Activated T-cell treated with anti-CD3 and anti-CD28 coated beads, Interleukin-2, amount 50 U/mL, for 48 hours (primary cell): ENCODE measurements at places on chromosomes 3 and 15.
A peak's percentile ranks its signal among the peaks of the same experiment; 100 is the strongest.

DNA sequence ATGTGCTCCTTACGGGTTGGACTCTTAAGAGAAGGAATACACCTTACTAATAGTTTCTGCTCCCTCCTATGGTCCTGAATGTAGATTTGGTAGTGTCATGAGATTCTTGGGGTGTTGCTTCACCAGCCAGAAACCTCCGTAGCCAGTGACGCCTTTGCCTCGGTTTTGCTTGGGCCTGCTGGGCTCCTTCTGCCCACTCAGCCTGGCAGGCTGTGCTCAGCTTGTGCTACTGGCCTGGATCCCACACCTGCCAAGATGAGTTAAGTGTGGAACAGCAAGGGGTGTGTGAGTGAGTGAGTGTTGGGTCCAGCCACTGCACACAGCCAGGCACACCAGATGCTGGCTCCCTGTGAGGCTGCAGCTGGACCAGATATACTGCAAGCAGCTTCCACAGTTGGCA is 560.1 kb downstream of the NLGN1 start:
- DNase-seq = no peak

- no peak for DNase-seq
Measured at GRCh38 chr15:68651916-68652525, 73.2 kb downstream of the CORO2B start.

DNA sequence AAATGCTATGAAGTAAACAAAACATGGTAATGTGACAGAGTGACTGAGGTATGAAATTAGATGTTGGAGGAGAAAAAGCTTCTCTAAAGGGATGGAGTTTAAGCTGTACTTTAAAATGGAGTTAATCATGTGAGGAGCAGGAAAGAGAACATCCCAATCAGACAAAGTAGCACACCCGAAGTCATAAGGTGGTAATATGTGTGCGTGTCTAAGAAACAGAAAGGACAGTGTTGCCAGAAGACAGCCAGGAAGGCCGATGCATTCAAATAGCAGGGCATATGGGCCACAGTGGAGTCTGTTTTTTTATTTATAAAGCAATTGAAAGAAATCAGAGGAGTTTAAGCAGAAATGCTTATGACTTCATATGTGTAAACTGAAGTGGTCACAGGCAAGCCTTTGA is 376.3 kb downstream of the NLGN1 start:
- DNase-seq = no peak

DNA sequence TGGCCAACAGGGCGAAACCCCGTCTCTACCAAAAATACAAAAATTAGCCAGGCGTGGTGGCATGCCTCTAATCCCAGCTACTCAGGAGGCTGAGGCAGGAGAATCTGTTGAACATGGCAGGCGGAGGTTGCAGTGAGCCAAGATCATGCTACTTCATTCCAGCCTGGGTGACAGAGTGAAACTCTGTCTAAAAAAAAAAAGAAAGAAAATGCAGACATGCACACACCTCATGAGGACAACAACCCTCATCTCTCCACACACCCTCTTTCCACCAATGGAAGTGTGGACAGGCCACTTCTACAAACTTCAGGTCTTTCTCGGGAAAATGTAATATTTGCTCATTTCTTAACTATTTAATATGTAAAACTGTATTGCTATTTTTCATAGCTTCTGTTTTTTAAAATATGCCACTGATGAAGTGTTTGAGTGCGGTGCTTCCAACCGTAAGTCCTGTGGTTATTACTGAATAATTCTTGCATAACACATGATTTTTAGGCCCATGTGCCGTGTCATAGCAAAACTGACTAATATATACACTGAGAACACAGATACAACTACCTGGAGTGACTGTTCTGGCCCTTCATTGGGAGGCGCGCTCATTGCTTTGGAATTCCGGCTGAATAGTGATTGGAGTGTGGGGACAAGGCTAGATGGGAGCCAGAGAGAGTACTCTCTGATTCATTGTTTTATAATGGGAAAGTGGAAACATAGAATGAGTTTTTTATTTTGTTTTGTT is 23.1 kb downstream of the LRRC31 start:
- no peak for DNase-seq

GRCh38 chr15:87569581-87569980 is 687.0 kb downstream of the NTRK3 start:
- no peak for DNase-seq

DNA sequence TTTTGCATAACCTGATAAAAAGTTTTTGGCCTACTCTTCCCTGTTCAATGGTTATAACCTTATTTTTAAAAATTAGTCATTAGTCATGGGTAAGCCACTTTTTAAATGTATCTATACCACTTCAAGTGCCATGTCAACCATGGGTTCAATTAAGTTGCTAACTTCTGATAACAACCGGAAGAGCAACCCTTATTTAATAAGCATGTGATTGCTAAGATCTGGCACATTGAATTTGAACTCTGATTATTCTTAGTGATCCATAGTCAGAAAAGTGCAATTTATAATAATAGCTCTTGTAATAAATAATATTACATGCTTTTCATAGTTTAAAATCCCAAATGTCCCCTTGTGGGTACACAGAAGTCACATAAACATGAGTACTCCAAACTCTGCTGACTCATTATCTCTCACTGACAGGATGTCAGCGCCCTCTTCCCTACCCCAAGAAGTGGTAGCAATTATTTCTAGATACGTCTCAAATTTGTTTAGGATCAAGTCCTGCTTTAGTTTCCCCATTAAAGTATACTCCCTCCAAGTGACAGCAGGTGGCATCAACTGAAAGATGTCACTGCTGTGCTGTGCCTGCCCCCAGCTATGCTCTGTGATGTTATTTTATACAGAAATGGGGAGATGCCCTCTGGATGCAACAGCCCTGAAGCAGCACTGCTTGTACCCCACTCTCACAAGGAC is 18.6 kb downstream of the SAMD7 start:
- DNase-seq = no peak

DNA sequence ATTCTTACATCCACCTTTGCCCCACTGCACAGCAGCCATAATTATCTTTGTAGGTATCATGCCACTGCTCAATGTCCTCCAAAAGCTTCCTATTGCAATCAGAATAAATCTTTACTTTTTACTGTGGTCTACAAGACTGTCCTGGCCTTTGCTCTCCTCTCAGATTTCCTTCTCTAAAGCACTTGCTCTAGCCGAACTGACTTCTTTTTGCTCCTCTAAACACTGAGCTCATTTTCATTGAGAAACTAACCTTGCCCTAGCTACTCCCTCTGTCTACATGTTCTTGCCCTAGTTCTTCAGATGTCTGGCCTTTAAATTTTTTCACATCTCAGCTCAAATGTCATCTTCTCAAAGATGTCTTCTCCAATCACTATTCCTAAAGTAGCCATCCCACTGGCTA is 342.8 kb downstream of the TBC1D5 start:
- DNase-seq = no peak

GRCh38 chr3:129161860-129162271 is 1.0 kb upstream of the ISY1 start:
- DNase-seq = peak; percentile 60

- no peak for DNase-seq
Measured at GRCh38 chr15:101528108-101528916, 38.8 kb upstream of the PCSK6 start.

DNA sequence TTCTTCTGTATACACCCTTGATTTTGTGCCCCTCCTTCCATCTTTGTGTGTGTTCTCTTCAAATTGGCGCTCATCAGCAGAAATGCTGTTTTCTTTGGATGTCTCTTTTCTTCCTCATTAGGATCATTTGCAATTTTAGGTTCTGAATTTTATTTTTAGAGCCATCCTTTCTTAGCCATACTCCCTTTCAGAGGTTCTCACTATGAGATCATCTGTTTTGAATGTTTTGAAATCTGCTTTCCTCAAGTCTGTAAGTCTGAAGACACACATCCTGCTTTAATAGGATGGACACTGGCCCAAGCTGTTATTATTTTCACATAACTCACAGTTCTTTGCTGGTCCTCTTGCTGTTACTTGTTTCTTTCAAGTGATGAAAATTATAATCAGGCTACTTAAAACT is 124.8 kb downstream of the BDH1 start:
- no peak for DNase-seq
